Stimulated activated CD4-positive, alpha-beta T cell treated with anti-CD3 and anti-CD28 coated beads, Interleukin-4, amount 100 ng/mL, for 4 hours (primary cell): ENCODE measurements at places on chromosomes 11 and 22.

- DNase-seq: no peak
Measured at GRCh38 chr11:70473186-70473872, 75.0 kb downstream of the CTTN start.

DNA sequence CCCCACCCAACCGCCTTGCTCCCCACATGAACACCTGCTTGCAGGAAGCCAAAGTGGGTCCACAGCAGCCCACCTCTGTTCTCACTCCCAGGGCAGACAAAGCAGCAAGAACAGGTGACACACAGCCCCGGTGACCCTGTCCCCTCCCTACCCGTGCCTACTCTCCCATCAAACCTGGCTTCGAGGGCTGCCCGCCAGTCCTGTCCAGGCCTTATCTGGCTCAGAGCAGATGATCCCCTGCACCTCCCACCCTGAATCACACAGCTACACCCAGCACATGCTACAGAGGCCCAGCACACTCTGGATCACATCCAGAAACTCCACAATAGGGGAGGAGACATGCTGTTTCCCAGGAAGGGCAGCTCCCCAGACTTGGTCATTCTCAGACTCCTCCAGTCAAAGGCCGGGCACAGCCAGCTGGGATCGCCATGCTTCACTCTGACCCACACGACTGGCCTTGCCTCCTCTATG is 6.2 kb upstream of the RGL4 start:
- no peak for DNase-seq

- DNase-seq: no peak
Measured at GRCh38 chr22:37241351-37242142, 2.5 kb downstream of the RAC2 start.

GRCh38 chr22:46783721-46784120 is 21.3 kb downstream of the TBC1D22A start:
- DNase-seq: no peak

GRCh38 chr11:121757480-121758125 is 304.8 kb upstream of the SORL1-AS1 start:
- no peak for DNase-seq

DNA sequence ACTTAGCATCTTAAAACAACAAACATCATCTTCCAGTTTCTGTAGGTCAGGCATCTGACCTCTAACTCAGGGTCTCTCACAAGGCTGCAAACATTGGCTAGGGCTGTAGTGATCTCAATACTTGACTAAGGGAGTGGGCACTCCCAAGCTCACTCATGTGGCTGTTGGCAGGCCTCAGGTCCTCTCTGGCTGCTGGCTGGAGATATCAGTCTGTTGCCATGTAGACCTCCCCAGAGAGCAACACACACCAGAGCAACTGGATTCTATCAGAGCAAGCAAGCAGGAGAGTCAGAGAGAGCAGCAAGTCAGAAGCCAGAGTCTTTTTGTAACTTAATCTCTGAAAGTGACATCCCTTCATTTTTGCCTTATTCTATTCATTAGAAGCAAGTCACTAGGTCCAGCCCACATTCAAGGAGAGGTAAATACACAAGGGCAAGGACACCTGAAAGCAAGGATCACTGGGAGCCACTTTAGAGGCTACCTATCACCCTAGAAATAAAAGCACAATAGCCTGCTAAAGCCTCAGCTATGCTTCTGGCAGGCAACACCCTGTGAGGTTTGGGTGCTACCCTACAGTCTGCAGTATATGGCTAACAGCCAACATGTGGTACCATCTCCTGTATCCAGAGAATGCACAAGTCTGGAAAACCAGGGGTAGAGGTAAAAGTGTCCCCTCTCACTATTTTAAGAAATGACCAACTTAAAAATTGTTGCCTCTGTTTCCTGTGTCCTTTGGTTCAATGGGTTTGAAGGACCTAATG is 33.5 kb upstream of the CD44 start:
- no peak for DNase-seq

DNA sequence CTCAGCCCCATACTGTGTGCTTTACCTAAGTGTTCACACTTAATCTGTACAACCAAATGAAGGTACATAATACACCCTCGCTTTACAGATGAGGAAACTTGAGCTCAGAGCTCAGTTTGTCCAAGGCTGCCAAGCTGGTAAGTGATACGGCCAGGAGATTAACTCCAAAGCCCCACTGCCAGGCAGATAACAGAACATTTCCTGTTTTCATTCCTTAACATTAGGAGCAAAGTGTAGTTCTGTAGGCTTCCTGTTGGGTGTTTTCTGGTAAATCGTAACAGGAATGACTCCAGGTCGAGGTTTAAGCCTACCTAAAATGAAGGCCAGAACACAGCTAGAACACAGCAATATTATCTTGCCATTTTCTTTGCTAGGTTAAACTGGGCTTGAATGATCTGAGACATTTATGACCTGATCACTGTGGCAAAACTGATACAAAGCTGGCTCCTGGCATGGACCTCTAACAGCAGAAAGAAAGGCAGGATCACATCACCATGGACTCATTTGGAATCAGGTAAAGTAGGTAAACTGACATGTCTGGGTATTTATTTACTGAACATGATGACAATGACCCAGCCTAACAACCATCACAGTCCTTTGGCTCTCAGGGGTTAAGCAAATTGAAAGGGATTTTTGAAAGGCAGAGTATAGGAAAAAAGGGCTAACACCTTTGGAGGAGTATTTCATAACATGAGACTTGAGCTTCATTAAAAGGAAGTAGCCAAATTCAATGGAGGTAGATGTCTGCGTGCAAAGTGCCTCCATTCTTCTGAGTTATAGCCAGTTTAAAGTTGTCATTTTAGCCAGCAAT is 3.9 kb upstream of the NUP50 start:
- no peak for DNase-seq

GRCh38 chr11:15851051-15851498 is 505.3 kb downstream of the SOX6 start:
- no peak for DNase-seq

- DNase-seq: peak; percentile 33
Measured at GRCh38 chr11:128720522-128720985, 26.7 kb downstream of the FLI1 start.

DNA sequence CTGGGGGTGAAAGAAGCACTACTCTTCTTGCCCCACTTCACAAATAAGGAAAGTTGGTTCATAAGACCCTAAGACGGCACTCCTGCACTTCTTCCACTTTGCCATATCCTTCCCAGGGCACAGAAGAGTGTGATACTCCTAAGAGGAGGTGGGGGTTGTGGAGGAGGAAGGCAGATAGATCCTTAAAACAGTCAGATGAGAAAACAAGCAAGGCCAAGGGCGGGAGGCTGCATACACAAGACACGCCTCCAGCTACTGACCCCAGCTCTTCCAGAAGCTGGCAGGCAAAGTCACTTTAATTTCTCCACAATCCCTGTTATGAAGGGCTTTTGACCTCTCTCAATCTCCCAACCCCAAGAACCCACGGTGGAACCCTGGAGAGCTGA is 1.6 kb upstream of the CHRM4 start:
- no peak for DNase-seq

- no peak for DNase-seq
Measured at GRCh38 chr22:23500508-23501260, 79.4 kb downstream of the IGLL1 start.

GRCh38 chr11:47233989-47234668 is 14.5 kb downstream of the ACP2 start:
- no peak for DNase-seq
